ENCODE measurements at places on chromosomes 11 and 22.
A peak's percentile ranks its signal among the peaks of the same experiment; 100 is the strongest.

DNA sequence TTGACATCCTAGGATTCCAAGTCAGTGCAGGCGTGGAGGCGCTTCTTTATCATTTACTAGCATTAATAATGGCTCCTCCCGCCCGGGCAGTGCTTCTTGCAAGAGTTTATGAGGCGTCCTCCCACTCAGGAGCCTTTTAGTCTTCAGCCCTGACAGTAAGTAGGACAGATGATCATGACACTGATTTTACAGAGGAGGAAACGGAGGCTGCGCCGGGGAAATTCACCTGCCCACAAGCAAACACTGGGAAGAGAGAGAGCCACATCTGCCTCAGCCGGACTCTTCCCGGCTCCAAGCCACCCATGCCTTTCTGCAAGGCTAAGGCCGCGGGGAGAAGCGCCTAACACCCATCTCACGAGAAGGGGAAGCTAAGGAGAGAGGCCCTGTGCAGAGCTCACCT is 35.9 kb downstream of the KIAA0930 start:
- DNase-seq, result no peak

DNA sequence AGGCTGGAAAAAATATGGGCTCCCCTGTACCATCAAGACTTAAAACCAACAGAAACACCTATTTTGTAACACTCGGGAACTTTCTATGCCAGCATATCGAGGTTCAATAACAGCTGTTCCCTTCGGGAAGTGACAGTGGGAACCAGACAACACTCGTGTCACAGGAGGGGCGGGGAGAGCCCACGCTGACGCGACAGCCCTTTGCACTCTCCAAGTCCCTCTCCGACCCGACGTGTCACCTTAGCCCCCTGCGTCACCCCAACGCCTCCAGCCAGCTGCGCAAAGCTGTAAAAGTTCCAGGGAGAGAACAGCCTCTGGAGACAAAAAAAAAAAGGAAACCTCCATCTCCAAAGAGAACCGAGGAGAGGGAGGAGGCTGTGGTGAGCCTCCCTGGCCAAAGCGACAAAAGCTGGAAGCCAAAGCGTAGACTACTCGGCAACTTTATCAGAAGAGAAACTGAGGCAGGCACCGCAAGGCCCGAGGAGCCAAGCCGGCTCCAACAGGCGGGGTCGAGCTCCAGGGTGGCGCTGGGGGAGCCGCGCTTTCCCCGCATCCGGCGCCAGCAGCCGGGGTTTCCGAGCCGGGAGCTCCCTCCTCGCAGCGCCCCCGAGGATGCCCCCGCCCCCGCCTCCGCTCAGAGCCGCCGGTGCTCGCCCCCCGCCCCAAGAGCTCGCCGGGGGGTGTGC is 751 bp downstream of the ARFGAP3 start:
- peak; percentile 51 for DNase-seq

GRCh38 chr11:33940538-33940815 is 48.6 kb upstream of the LMO2 start:
- DNase-seq, result no peak

DNA sequence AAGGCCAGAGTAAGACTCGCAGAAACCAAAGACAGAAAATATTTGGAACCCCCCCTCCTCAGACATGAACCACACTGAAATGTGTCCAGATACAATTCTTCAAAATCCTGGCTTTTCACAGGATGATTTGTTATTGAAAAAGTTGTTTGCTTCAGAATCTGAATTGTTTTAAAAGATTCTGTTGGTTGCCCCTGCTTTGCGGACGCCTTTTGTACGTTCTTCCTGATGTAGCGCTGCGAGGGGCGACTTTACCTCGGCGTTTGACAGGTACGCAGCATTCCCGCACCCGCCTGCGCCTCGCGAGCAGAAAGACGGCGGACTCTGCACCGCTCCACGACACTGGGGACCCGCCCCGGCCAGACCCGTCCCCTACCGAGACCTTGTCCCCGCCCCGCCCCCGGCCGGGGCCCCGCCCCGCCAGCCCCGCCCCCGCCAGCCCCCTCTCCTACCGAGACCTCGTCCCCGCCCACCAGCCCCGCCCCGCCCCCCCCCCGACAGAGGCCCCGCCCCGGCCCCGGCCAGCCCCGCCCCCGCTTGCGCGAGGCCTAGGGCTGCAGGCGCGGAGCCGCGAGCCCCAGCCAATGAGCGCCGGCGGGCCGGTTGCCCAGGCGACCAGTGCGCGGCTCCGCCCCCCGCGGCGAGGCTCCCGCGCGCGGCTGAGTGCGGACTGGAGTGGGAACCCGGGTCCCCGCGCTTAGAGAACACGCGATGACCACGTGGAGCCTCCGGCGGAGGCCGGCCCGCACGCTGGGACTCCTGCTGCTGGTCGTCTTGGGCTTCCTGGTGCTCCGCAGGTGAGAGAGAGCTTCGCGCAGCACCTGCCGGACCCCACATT is at the start of gene GLB1L2:
TSS of gene GLB1L2 (plus strand) at position 635 of the 835 bp plus-strand sequence. CDS start at position 709, 74 bp downstream.
- peak; percentile 95 for DNase-seq

GRCh38 chr11:77547863-77548551 is 41.7 kb upstream of the AQP11 start:
- peak; percentile 55 for DNase-seq

DNA sequence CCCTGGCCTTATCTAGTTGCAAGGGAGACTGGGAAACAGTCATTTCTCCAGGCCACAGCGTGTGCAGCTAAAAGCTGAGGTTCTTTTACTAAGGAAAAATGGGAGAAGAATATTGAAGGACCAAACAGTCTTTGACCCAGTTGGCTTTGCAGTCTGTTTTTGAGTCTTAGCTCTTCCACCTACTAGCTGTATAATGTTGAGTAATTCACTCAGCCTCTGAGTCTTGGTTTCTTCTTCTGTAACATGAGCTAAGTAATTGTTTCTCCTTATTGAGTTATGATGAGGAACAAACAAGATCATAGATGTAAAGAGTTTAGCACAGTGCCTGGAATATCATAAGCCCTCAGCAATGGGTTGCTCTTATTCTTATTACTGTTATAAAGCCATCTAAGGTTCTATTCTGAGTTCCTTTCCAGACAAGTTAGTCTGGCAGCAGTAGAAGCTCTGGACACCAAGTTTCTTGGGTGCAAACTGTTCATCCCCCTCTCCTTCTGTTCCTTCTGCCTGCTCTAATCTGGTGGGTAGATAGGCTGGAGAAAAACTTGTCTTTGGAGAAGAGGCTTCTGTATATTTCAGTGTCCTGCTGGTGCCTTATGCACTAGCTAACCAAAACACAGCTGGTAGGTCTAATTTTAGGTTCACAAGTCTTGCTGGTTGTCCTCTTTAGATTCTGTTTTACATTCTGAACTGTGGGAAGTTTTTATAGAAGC is 13.5 kb downstream of the TRIM44 start:
- DNase-seq, result no peak

- no peak for DNase-seq
Observed at GRCh38 chr11:36601155-36601554, 3.1 kb upstream of the RAG2 start.

DNA sequence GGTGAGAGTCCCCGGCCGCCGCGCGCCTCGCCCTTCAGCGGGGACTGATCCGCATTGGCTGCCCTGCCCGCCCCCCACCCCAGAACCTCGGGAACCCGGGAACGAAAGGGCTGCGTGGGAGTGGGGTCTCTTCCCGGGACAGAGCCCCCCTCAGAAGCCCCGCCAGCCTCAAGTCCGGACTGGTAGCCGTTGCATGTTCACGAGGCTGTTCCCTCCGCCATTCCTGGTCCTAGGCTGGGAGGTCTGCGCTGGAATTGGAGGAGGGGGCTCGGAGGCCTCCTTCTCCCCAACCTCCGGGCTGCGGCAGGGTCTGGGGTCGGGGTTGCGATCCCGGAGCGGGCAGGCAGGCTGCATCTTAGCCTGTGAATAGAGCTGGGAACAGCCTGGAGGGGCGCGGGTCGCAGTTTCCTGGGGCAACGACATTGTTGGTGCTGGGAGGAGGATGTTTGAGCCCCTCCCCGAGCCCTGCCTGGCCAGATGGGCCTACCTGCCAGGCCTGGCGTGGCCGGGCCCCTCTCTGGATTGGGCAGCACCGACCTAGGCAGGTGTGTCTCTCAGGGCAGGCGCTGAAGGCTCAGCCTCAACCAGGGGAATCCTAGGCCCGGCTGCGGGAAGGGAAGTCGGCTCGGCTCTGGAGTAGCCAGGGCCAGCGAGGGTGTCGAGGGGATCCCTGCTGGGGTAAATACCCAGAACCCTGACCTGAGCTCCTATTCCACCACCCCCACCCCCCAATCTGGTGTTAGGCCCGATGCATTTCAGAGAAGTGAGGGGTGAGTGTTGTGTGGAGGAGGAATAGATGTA is 670 bp downstream of the MAPK8IP1 start:
- DNase-seq, result peak; percentile 31

- no peak for DNase-seq
Observed at GRCh38 chr11:121365304-121365703, 72.7 kb downstream of the SC5D start.

DNA sequence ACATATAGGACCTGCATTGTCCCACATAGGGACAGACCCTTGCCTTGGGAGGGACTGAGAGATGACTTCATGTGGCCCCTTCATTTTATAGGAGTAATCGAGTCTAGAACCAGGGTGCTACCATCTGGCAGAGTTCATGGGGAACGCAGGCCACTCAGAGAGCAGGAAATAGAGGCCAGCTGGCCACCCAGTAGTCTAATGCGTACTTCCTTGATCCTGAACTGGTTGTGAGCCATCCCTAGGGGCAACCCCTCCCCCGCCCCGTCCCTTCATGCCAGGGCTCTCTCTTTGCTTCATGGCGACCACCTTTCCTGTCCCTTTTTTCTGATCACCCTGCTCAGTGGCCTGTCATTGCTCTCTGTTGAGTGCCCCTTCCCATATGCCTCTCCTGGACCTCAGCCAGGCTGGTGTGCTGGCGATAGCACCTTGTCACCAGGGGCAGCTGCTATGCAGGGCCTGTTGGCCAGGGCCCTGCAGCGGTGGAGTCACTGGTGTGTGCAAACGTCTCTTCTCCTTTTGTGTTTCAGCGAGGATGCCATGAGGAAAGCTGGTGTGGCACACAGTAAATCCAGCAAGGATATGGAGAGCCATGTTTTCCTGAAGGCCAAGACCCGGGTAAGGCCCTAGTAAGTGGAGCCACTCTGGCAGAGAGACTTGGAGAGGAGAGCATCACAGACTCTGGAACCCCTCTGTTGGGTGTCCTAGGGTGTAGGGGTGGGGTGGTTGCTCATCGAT is 29.3 kb downstream of the MED15 start:
- DNase-seq, result no peak

DNA sequence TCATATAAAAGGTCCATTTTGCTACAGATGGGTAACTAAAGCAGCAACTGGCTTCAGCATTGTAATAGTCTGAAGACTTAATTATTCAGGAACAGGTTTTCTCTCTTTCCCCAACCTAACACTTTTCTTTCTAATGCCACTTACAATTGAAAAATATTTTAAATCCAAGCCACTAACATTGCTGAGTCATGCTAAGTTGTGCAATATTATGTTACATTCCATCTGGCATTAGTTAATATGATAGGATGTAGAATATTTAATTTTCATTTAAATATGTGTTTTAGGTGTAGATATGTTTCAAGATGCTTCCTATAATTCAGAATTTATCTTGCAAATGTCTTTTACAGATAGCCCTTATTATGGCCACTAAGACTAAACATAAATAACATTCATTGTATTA is 98.6 kb downstream of the KIF18A start:
- DNase-seq, result no peak

- no peak for DNase-seq
Observed at GRCh38 chr22:32490279-32490678, 15.7 kb downstream of the FBXO7 start.

DNA sequence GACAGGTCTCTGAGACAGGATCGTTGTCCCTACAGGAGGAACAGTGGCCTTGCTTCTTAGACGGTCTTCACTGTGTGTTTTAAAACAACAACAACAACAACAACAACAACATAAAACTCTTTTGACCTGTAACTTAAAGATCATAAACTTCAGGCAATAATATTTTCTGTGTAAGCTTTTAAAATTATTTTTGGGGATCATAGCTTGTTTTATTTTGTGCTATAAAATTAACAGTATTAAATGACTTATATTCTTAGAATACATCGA is 13.8 kb upstream of the AIFM3 start:
- DNase-seq, result no peak

GRCh38 chr22:50216055-50216683 is 15.4 kb downstream of the SELENOO start:
- no peak for DNase-seq

- DNase-seq, result no peak
Observed at GRCh38 chr11:118947091-118947490, 9.0 kb upstream of the UPK2 start.

DNA sequence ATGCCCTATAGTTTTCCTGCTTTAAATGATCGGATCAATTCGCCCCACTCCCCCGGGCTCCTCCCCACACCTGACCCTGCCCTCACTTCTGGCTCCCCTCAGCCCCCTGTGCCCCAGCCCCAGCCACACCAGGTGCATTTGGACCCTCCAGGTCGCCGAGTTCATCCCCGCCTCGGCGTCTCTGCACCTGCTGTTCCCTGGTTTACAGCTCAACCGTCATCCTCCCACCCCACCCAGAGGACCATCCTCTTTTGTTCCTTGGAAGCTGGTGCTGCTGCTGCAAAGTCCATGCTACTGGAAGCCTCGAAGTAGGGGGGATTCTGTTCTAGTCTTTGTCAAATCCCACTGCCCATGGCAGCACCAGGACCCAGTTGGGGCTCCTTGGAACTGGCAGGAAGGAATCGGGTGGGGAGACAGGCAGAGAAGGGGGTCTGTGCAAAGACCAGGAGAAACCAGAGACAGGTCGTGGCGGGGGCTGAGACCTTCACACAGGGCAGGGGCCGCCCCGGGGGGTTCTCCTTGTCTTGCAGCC is 4.5 kb upstream of the MUC5B start:
- no peak for DNase-seq

- no peak for DNase-seq
Observed at GRCh38 chr11:19352072-19352770, 111.5 kb upstream of the E2F8 start.

DNA sequence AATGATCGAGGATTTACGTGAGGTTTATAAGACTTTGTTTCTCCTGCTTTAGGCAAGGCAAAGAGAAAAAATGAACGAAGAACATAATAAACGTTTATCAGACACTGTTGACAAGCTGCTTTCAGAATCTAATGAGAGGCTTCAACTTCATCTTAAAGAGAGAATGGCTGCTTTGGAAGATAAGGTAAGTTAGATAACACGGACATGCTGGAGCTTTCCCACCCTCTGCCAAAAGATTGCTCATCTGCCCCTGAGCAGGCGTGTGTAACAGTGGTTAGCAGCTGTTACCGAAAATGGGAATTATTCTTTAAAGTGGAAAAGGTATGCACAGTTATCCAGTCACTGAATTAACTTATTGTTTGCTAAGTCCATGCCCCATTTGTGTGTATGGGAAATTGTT is 62.8 kb upstream of the CTTN start:
- no peak for DNase-seq

DNA sequence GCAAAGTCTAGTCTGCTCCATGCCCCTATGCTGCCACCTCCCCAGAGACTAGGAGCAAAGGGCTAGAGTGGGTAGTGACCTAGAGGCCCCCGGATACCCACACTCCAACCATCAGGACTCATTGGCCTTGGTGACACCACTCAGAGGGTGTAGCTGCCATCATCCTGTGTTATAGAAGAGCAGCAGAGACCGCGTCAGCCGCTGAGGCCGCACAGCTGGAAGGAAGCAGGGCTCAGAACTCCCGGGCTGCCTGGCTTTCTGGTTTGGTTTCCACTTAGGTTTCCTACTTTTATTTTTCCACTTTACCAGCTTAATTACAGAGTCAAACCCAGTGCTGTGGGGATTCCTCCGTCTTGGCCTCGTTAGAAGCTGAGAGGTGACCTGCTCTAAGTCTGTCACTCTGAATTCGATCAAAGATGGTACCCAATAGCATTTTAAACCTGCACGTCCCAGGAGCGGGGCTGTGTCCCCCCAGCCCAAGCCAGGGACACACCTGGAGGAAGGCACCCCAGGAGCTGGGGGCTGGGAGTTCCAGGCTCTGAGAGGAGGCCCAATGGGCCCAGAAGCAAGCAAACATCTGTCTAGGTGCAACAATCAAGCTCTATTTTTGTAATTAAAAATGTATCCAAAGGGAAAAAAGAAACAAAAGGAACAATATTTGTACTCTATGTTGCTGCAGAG is 2.1 kb upstream of the CDKN1C start:
- DNase-seq, result no peak

Data from frontal cortex (tissue), 4 donors.